Sciatic nerve (tissue), 2 donors: ENCODE measurements at places on chromosomes 5 and 9. TPM values are rescaled to one million over a fixed set of nuclear protein-coding genes. Genes with fewer than 3 reads are reported as not detected.

Gene OR1J2
- not detected for total RNA-seq

Gene F2RL2
- total RNA-seq, result 0.89 TPM

Gene ADAMTS16
- 2.7 TPM for total RNA-seq

Gene TAS2R1
- total RNA-seq, result not detected

Gene SOWAHA
- total RNA-seq, result 2.5 TPM

Gene FAM163B
- not detected for total RNA-seq

Gene HAVCR2
- total RNA-seq, result 11.8 TPM

Gene SPINK7
- not detected for total RNA-seq
